ENCODE measurements at places on chromosomes 13 and 19.

DNA sequence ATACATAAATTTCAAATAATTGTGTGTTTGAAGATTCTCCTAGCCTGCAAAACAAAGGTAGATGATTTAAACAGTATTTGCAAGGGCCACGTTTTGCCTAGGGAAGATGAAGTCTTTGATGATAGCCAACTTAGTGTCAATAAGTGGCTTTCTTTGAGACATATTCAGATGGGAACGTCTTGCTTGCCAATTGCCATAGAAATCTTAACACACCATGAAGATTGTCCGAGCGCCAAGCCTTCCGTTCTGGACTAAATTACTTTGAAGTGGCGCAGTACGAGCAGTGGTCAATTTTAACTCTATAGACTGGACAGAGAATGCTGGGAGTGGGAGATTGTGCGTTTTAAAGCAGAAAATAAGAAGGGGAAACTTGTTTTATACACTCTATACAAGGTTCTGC, 9.9 kb downstream of the ZIC5 start:
- no peak for DNase-seq

GRCh38 chr13:48731001-48731658, 77.4 kb downstream of the CYSLTR2 start:
- DNase-seq, result no peak

GRCh38 chr13:25677956-25678355, 306.2 kb downstream of the ATP8A2 start:
- no peak for DNase-seq

DNA sequence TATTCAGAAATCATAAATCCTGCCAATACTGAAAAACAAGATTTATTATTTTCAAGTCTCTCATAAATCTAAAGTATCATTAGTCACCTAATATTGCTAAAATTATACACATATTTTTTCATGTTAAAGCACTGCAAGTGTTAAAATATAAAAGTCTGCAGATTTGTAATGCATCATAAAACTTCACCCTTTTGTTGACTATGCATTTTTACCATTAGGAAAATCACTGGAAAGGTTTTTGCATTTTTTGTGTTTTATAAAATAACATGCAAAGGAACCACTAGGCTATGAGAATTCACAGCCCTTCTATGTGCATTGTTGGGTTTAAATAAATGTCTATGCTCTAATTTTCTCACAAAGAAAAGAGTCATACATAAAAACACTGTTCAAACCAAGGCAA, 407.3 kb downstream of the DACH1 start:
- DNase-seq, result no peak

DNA sequence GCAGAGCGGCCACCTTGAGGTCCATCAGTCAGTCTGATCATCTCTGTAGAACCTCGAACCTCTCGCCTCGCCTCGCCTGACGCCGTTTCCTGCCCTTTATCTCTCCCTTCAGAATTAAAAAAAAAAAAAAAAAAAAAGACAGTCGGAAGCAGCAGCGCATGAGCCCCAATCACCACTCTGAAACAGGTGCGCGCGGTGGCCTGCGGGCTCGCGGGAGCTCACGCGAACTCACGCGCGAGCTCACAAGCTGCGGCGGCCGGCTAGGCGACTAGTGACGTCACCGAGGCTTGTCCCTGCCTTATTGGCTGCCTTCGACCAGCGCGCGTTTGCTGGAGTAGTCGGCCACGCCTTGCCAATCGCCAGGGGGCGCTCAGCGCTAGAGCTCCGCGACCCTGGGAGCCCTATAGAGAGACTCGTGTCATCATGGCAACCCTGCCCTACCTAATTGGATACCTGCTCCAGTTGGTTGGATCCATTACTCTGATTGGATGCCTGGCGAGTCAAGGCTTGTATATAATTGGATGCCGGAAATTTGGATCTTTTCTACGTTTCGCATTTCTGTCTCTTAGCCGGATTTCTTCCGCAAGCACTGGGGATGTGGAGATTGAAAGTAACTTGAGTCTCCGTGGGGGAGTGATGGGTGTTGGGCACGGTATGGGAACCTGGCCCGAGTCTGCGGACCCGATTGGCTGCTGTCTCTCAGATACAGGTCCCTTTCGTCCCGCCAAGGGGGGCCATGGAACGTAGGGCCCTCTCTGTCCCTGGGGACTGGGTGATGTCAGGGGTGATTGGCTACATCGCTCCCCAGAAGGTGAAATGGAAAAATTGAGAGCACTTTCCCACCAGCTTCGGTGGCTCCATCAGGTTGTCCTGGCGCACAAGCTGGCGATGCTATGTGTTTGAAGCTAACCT, 31.6 kb downstream of the SYT3 start:
- peak; percentile 13 for DNase-seq

DNA sequence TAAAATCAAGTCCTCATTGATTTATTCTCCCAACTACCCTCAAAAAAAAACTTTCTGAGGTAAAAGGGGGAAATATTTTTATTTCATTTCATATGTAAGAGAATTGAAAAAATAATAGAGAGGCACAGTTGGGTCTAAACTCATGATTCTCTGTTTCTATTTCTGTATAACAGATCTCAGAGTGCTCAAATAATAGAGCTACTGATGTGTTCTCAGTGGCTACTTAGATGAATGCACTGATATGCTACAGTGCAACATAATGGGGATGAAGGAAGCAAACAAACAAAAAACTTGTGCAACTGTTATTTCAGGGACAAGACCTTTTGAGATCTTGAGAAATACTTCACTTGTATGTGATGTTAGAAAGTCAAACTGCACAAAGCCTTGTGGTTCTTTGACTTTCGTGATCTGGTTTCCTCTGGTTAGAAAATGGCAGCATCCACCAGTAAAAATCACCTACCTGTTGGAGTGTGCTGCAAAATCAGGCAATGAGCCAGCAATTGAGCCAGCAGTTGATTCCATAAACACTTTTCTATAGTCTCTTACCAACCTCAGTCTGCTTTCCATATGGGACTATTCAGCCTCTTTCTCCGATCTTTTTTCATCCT, 9.7 kb upstream of the DACH1 start:
- DNase-seq, result no peak

DNA sequence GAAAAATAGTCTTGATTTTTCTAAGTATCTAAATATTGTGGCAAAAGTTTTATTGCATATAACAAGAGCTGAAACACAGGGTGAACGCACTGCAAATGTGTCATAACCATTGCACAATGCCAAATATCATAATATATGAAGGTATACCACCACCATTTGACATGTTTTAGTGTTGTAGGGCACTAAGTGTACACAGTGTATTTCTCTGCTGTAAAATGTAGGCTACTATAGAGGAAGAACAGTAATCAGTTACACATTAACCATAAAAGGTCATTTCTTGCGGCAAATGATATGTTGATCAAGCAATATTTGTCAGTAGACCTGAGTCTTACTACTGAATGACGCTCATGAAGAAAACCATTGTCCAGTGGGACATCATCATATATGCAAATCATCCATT, 18.3 kb upstream of the KLF5 start:
- no peak for DNase-seq

Data from MM.1S (cell line).